ENCODE measurements at places on chromosomes 6 and 20.

DNA sequence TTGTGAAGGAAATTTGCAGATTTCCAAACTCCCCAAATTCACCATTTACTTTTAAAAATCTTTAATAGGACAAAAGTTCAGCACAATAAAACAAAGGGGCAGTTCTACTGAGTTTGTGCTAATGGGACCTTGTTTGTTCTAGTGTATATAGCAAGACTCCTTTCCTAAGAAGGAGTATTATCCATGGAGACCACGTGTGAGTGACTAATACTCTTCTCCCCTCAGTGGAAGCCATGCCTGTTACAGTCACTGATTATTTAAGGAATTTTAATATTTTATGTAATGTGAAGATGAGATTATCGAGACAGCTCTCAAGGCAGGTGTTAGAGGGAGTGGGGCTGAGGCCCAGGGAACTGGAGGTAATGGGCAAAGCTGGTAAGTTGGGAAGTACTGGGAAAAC lies 16.4 kb upstream of the QKI start:
- no peak for DNase-seq

DNA sequence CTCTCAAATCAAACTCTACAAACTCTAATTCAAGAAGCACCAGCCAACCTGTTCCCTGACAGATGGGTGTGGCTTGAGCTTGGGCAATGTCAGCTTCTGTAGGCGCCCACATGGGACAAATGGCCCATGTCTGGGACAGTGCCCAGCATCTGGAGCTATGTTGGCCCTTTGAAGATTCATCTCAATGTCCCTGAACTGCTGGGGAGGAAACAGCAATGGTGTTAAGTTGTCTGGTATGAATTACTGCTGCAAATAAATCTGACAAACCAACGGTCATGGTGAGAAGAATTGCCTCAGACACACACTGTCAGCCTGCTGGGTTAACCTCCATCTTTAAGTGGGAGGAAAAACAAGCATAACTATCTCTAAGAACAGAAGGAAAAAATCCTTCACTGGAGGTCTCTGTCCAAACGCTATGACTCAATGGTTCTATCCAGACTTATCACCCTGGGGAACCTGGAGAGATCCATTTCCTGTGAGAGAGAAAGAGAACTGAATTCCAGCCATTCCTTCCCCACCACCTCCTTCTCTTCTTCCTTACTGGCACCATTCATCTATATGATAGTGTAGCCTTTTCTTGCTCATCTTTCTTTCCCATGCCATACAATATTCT lies 274.9 kb downstream of the CDH26 start:
- no peak for DNase-seq

DNA sequence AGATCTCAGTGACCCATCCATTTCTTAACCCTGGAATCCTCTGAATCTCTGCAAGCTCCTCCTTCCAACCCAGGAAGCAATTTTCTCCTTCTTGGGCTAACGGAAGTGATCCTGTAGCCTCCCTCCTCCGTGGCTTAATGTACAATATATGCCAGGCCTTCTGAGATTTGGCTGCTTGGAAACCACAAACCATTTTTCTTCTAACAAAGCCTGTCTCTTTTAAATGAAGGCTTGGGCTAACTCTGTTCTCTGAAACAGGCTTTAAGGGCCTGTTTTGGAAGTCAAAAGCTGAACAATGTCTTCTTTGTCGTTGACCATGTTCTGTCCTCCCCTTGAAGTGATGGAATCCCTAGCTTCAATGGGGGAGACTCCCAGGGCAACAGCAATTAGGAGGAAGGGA lies 14.9 kb downstream of the FYN start:
- peak; percentile 79 for DNase-seq

- DNase-seq = no peak
Observed at GRCh38 chr6:15522856-15523529, 139.8 kb downstream of the DTNBP1 start.

DNA sequence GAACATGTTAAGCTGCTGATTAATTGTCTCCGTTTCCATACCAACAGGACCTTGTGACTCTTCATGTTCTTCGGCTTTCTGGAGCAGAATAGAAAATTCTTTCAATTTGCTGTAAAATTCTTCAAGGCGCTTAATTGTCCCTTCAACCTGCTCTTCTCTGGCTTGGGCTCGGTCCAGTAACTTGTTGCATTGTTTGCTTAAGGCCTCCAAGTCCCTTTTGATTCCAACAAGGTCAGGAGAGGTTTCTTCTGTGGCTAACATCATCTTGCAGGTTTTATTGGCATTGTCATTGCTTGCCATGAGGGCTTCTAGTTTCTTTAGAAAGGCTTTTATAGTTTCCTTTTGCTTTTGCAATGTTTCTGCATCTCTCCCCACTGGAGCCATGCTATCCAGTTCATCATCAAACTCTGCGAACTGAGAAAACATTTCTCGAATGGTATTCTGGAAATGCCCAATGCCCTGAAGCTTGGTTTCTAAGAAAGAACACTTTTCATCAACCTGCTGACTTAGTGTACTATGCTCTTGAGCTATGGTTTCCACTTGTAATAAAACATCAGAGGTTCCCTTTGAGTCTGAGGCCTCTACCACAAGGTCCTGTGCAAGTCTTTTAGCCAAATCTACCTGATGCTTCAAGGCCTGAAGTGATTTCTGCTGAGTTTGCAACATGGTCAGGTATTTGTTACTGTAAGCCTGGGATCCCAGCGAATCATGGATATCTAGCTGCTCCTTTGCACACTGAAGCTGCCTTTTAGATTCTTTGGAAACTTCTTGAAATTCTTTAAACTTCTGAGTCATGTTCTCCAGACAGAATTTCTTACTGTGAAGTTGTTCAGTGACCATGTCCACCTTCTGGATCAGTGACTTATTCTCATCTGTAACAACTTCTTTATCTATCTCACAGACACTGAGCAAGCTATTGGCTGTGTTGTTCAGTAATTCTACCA lies 90.2 kb downstream of the DST start:
- no peak for DNase-seq

DNA sequence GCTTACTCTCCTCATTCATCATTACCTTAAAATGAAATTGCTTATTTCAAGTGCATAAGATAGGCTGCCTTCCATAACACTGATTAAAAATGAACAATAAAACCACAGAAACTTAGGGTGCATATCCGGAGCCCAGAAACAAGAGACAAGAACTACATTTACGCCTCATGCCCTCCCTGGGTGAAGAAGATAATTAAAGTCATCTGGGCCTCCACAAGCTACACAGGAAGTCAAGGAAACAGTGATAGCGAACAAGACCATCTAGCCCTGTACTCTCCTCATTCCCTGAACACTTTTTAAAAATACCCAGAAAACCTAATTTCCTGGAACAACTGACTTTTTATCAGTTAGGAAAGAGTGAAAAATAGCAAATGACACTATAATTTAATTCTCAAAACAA lies 6.3 kb downstream of the SOD2 start:
- DNase-seq = no peak

DNA sequence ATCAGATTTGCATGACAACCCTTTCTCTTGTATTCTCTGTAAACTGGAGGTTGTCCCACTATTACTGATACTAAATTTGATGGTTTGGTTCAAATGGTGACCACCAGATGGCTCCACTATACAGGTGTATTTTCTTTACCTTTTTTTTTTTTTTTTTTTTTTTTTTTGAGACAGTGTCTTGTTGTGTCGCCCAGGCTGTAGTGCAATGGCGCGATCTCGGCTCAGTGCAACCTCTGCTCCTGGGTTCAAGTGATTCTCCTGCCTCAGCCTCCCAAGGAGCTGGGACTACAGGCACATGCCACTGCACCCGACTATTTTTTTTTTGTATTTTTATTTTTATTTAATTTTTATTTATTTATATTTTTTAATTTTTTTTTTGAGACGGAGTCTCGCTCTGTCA lies 6.6 kb upstream of the WTAP start:
- no peak for DNase-seq

DNA sequence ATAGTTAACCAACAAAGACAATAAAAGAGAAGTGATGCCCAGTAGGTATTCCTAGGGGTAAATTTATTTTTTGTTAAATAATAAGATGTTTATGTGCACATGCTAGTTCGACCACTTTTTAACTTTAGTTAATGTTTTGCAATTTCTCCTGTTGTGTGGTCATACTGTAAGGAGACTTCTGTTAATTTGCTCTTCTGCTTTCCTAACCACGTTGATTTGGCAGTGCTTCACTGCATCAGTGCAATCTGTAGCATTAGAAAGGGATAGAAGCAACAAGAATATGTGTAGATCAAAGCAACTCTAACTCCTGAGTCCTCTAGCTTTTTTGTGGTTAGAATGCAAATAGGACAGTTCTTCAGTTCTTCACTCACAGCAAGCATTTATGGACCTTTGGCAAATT lies 13.9 kb downstream of the MYB start:
- DNase-seq = no peak

GRCh38 chr6:167493976-167494697 lies 169.3 kb downstream of the TTLL2 start:
- peak; percentile 52 for DNase-seq

- no peak for DNase-seq
Observed at GRCh38 chr20:39799366-39799965, 837.3 kb downstream of the DHX35 start.

DNA sequence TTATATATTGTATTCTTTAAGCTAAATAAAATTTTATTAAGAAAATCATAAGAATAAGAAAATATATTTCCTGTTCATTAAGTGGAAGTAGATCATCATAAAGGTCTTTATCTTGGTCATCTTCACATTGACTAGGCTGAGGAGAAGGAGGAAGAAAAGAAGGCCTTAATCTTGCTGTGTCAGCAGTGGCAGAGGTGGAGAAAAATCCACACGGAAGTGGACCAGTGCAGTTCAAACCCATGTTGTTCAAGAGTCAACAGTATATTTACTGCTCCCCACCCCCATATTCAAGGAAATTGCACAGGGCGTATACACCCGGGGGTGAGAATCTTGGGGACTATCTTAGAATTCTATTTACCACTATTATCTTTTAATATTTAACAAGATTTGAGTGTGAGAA lies 178.6 kb upstream of the SCGN start:
- no peak for DNase-seq

- no peak for DNase-seq
Observed at GRCh38 chr6:160363016-160363996, 15.1 kb downstream of the SLC22A3 start.

DNA sequence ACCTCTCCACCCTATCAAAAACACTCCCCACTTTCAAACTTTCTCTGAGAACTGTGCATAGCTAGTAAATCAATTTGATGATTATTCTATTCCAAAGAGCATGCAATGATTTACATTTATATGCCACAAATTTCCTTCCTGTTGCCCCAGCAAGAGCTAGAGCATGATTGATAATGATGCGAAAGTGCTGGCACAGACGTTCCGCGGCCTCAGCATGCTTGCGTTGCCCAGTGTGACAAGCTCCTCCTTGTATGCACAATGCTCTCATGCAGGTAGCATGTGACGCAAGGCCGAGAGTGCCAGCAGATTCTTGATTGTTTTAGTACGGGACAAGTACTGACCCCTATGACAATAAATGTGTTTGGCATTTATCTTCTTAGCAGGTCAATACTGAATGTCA lies 696.3 kb upstream of the SLC35B3 start:
- no peak for DNase-seq

- no peak for DNase-seq
Observed at GRCh38 chr6:140915551-140915950, 1217.2 kb upstream of the GJE1 start.

- DNase-seq = no peak
Observed at GRCh38 chr6:30591008-30591407, 19.8 kb downstream of the ABCF1 start.

DNA sequence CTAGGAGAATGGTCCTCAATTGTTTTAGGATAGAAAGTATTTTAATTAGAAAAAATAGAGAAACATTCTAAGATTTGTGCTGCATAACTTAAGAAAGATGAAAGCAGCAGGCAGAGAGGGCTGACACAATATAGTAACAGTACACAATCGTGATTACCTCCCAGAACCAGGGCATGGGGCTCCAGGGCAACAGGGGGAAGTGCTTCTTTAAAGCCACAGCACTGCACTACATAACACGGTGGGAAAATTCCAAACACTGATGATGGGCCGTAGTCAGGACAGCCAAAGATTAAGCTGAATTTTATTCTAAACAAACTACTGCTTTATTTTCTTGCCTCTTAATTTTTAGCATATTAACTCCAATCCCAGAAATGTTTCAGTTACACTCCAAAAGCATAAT lies 14.4 kb downstream of the EXOC2 start:
- DNase-seq = no peak

DNA sequence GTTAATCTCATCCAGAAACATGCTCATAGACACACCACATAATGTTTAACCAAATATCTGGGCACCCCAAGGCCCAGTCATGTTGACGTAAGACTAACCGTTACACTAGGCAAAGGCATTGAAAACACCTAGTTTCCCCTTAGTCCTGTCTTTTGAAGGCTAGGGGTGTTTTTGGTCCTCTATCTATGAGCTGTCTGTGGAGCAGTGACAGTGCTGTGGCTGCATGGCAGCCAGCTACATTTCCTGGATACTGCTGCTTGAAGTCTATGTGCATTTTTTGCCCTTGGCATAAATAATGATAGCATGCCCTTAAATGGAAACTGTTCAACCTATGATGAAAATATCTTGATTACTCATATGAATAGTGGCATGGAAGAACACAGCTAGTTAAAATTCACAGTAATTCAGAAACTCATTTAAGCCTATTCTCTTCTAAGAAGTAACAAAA lies 18.6 kb downstream of the FARS2 start:
- DNase-seq = no peak

- no peak for DNase-seq
Observed at GRCh38 chr6:35242486-35242885, 17.0 kb upstream of the ZNF76 start.

DNA sequence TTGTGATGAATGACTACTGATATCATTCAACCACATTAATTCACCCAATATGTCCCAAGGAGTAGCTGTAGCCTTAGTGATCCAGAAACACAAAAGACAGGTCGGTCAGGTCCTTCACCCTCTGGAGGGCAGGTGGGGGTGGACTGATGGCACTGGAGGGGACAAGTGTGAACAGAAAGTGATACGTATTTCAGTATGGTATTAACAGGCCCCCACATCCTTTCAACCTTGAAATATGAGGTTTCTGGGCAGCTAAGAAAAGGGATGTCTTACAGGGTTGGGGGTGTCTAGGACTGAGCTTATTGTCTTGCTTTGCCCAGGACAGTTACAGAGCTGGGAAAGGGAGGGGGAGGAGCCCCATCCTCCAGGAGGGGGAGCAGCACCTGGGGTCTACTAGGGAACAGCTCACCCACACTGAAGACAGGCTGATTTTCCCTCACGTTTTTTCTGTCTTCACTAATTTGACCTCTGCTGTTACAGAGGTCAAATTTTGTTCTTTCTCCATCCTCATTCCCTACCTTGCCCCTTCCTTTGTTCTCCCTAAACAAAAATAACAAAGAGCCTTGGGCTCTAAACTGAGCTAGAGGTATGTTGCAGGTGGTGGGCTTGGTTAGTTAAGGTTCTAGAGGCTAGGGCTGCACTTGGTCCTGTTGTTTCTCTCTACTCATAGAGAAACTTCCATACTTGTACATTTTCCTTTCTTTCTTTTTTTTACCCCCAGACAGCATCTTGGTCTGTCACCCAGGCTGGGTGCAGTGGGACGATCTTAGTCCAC lies 38.0 kb upstream of the EEF1A1 start:
- DNase-seq = no peak

DNA sequence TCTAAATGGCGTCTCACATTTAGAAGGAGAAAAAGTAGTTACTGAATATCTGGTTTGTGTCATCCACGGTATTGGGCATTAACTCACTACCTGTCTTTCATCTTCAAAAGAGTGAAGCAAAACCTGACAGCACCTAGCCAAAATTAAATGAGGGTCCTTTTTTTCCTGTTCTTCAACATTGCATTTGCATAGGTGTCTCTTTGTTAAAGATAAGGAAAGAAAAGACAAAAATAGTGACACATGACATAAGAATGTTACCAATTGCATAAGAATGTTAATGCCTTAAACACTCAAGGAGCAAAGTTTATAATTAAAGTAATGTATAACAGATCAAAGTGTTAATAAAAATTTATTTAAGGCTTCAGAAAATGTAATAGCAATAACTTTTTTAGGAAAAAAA lies 61.4 kb upstream of the MANEA start:
- no peak for DNase-seq
